Peyer's patch (tissue), 4 donors: ENCODE measurements at places on chromosomes 5 and 9. TPM values are rescaled to one million over a fixed set of nuclear protein-coding genes. Genes with fewer than 3 reads are reported as not detected.

DNA sequence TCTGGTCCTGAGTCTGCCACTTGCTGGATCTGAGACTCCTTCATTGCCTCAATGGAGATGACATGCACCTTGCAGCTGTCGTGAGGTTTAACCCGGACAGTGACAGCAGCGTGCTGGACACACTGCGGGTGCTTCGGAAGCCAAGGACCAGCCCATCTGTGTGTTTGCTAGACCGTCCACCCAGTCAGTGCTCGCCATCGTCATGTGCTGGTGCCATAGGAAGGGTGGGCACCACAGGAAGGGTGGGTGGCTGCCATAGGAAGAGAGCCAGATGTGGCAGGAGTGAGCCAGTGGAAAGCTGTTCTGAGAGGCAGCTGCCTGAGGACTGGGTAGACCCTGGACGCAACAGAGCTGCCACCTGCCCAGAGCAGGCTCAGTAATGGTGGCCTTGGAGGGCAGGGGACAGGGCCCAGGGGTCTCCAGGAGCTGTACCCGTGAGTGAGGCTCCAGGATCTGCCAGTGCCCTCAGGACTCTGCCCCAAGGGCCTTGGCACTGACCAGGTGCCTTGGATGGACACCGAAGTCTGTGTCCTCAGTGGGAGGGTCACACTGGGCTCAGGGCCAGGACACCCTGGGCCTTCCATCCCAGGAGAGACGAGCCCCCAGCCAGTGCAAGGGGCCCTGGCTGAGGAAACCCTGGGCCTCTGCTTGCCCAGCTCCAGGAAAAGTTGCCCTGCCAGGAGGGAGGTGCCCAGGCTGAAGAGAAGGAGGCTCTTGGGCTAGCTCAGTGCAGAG is 21.8 kb downstream of the FLT4 start:
- H3K36me3 ChIP-seq, result no peaks in the 10 kb centered on the region
- no peaks in the 10 kb centered on the region for H3K27me3 ChIP-seq
- no peak overlapping the region for H3K27ac ChIP-seq
- H3K4me1 ChIP-seq, result no peaks in the 10 kb centered on the region
- DNase-seq, result no peak

Gene TMEM174
- total RNA-seq, result not detected

DNA sequence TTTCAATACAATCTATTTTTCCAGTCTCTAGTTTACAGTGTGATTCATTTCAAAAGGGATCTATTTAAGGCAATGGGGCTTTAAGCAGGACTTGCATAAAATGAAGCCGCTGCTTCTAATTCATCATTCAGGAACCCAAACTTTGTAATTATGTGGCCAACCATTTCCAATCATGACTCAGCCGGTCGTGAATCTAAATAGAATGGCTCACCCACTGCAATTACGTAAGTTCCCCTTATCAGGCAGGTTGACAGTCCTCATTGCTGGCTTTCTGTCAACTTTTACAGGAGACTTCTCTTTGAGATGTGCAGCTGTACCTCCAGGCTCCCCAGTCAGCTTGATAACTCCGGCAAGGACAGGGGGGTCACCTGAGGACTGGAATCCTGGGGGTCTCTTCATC is 152.8 kb upstream of the DAP start:
- DNase-seq, result no peak
- H3K27ac ChIP-seq, result no peak overlapping the region
- no peaks in the 10 kb centered on the region for H3K27me3 ChIP-seq

DNA sequence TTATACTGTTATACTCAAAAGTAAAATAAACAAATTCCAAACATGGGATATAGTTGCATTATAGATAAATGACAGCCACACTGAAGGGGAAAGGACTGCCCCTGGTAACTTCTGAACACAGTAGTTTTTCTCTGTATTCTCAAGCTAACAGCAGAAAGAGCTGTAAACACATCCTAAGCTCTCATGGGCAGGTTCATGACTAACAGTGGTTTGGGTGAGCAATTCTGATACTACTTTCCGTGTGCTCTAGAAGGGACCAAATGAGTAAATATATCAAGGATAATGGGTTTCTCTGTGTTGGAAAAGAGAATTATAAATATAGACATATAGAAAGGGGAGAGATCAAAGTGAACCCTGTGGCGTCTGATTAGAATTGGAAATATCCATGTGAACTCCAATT is 2.2 kb upstream of the LCN6 start:
- no peak overlapping the region for H3K4me3 ChIP-seq
- H3K27ac ChIP-seq, result no peak overlapping the region
- no peak for DNase-seq
- H3K27me3 ChIP-seq, result no peaks in the 10 kb centered on the region
- H3K36me3 ChIP-seq, result no peaks in the 10 kb centered on the region

DNA sequence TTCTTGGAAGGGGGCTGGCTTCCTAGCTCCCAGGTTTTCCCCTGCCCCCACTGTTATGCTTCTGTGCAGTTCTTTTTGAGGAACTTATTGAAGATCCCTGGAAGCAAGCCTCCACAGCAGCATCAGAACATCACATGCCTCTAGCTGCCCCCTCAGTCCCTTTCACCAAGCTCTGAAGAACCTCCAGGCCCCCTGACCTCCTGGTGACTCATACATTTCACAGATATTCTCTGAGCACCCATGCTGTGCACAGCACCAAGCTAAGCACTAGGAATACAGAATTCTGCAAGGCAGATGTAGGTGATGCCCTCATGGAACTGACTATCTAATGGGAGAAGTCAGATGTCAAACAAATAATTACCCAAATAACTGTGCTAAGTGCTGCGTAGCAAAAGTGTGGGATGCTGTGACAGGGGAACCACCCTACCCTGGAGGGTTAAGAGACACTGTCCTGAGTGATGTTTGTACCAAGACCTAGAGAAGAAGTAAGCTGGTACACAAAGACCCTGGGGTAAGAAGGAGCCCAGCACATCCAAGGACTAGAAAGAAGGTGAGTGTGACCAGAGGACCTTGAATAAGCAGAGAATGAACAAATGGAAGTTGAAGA is 213.7 kb upstream of the NR4A3 start:
- no peaks in the 10 kb centered on the region for H3K36me3 ChIP-seq
- DNase-seq, result no peak
- no peak overlapping the region for H3K4me3 ChIP-seq
- H3K27me3 ChIP-seq, result no peaks in the 10 kb centered on the region
- no peaks in the 10 kb centered on the region for H3K4me1 ChIP-seq

DNA sequence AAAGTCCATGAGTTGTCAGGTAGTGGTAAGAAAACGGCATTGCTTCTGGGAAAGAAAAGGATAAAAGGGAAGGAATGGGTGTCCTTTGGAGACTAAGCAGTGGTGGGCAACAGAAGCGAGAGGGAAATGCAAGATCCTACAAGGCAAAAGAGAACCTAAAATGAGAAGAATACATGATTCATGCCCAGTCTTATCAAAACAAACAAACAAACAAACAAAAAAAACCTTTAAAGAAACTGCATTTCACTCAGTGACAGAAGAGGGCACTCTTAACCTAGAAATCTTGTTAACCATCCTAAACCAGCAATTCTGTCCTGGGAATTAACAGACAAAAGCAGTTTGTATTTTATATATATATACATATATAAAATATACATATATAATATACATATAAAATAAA is 88.5 kb downstream of the SUSD1 start:
- no peaks in the 10 kb centered on the region for H3K36me3 ChIP-seq
- DNase-seq, result no peak
- no peaks in the 10 kb centered on the region for H3K27me3 ChIP-seq
- H3K27ac ChIP-seq, result no peak overlapping the region

DNA sequence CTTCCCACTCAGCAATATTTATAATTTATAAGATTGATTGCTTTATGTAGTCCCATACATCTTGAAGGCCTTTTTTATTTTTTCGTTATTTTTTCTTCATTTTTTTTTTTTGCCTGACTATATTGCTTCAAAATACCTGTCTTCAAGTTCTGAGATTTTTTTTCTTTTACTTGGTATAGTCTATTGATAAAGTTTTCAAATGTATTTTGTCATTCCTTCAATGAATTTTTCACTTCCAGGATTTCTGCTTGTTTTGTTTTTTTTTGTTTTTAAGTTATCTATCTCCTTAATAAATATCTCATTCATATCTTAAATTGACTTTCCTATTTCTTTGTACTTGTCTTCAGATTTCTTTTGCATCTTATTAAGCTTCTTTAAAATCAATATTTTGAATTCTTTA is 905.6 kb upstream of the CDH6 start:
- DNase-seq, result no peak
- H3K4me1 ChIP-seq, result no peaks in the 10 kb centered on the region
- no peaks in the 10 kb centered on the region for H3K36me3 ChIP-seq
- no peak overlapping the region for H3K4me3 ChIP-seq
- no peak overlapping the region for H3K27ac ChIP-seq

Gene OR1B1
- not detected for total RNA-seq

DNA sequence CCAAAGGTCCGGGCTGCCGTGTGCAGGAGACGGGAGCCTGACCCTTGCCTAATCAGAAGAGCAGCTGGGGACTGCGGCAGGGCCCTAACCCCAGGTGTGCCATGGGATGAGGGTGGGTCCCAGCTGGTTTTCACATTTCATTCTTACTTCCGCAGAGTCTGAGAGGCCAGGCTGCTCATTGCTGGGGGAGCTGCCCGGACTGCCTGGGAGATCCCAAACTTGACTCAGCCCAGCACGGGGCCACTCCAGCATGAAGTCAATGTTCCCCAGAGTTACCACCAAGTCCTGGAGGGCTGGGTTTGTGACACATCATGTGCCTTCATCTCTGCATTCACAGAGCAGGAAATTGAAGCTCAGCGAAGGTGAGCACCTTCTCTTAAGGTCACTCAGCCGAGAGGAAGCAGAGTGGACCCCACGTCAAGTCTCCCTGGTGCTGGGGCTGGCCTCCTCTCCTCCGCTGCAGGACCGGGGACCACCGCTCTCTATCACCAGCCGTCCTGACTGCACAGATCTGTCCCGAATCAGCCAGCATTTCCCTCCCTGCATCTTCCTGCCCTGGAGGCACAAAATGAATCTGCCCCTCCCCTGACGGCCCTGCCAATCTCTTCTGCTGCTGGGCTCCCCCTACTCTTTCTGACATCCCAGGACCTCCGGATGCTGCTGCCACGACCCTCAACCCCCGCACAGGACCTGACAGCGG is 54.6 kb upstream of the PHYKPL start:
- H3K4me3 ChIP-seq, result no peak overlapping the region
- no peak overlapping the region for H3K27ac ChIP-seq
- no peak for DNase-seq
- no peaks in the 10 kb centered on the region for H3K4me1 ChIP-seq

GRCh38 chr9:127392976-127393375 is 4.0 kb upstream of the SLC2A8 start:
- H3K4me1 ChIP-seq, result no peaks in the 10 kb centered on the region
- H3K4me3 ChIP-seq, result no peak overlapping the region
- DNase-seq, result no peak
- H3K27ac ChIP-seq, result no peak overlapping the region

Gene STPG3
- not detected for total RNA-seq

Gene PCDH1
- total RNA-seq, result 162 TPM

DNA sequence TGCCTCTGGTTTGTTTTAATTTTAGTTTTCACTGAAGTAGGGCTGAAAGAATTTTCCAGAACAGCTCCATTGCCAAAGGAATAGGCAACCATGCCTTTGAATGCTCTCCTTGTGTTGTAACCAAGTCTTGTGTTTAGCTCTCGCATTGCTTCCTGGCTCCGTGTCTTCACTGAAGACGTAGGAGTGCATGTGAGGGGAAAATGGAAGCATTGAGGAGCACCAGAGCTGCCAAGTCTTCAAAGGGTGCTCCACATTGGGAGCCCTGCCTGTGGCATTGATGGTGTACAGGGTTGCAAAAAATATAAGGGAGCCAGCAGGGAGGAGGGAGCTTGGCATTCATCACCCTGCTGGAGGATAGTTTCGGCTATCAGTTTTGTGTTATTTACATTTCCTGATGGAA is 86.6 kb downstream of the NTRK2 start:
- DNase-seq, result no peak
- H3K27ac ChIP-seq, result no peak overlapping the region
- no peaks in the 10 kb centered on the region for H3K36me3 ChIP-seq
- no peak overlapping the region for H3K4me3 ChIP-seq

- H3K4me3 ChIP-seq, result no peak overlapping the region
- H3K36me3 ChIP-seq, result no peaks in the 10 kb centered on the region
- H3K4me1 ChIP-seq, result no peaks in the 10 kb centered on the region
- H3K27ac ChIP-seq, result no peak overlapping the region
Observed at GRCh38 chr9:22208846-22209585, 199.9 kb upstream of the CDKN2B start.

Gene NIPAL4
- not detected for total RNA-seq

- H3K27me3 ChIP-seq, result no peaks in the 10 kb centered on the region
- H3K36me3 ChIP-seq, result no peaks in the 10 kb centered on the region
- H3K4me3 ChIP-seq, result no peak overlapping the region
- no peak for DNase-seq
Observed at GRCh38 chr5:20129501-20129900, 141.5 kb upstream of the CDH18 start.

GRCh38 chr9:32161209-32161608 is 223.2 kb upstream of the ACO1 start:
- no peak overlapping the region for H3K4me3 ChIP-seq
- DNase-seq, result no peak
- H3K4me1 ChIP-seq, result no peaks in the 10 kb centered on the region
- no peaks in the 10 kb centered on the region for H3K36me3 ChIP-seq
- no peak overlapping the region for H3K27ac ChIP-seq

GRCh38 chr9:34578241-34579103 is 11.1 kb downstream of the CNTFR start:
- H3K36me3 ChIP-seq, result no peaks in the 10 kb centered on the region
- H3K27me3 ChIP-seq, result no peaks in the 10 kb centered on the region
- H3K27ac ChIP-seq, result no peak overlapping the region
